ENCODE measurements at places on chromosomes 5 and 9. TPM values are rescaled to one million over a fixed set of nuclear protein-coding genes. Genes with fewer than 3 reads are reported as not detected.

GM2A gene
- 38.0 TPM for total RNA-seq

PLPP7 gene
- total RNA-seq: 8.5 TPM

PCDHA12 gene
- not detected for total RNA-seq

MGAT1 gene
- total RNA-seq: 214 TPM

MCC gene
- total RNA-seq: 19.4 TPM

SPATA31E1 gene
- not detected for total RNA-seq

LCN6 gene
- not detected for total RNA-seq

RPP25L gene
- total RNA-seq: 32.9 TPM
